ENCODE measurements at places on chromosomes 1 and 21.
A peak's percentile ranks its signal among the peaks of the same experiment; 100 is the strongest.

DNA sequence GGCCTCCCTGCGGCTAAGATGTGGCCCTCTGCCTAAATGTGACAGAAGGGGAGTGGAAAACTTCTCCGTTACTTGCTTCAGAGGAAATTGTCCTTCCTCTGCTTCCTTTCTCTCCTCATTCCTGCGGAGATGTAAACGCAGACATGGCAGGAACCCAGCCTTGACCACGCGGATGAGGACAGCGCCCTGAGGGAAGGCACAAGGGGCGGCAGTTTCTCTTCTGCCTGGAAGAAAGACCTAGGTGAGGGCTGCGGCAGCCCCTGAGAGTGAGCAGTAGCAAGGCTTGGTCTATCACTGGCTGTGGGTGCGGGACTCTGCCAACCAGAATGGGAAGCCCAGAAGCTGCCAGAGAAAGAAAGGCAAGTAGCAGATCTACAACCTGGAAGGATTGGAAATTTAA lies 14.0 kb upstream of the CTPS1 start:
- no peak overlapping the region for H3K4me3 ChIP-seq
- no peaks in the 10 kb centered on the region for H3K27me3 ChIP-seq
- H3K27ac ChIP-seq = no peak overlapping the region
- H3K4me1 ChIP-seq = peaks cover 13% of the 10 kb centered on the region
- H3K36me3 ChIP-seq = no peaks in the 10 kb centered on the region
- DNase-seq = no peak

- H3K4me3 ChIP-seq = no peak overlapping the region
- H3K36me3 ChIP-seq = no peaks in the 10 kb centered on the region
- H3K27ac ChIP-seq = no peak overlapping the region
- H3K27me3 ChIP-seq = no peaks in the 10 kb centered on the region
- H3K4me1 ChIP-seq = peaks cover 17% of the 10 kb centered on the region
- peak; percentile 81 for DNase-seq
Measured at GRCh38 chr1:232793944-232794343, 11.3 kb upstream of the MAP10 start.

- H3K4me3 ChIP-seq = no peak overlapping the region
- no peak for DNase-seq
- H3K36me3 ChIP-seq = no peaks in the 10 kb centered on the region
- H3K4me1 ChIP-seq = no peaks in the 10 kb centered on the region
- H3K27ac ChIP-seq = no peak overlapping the region
Measured at GRCh38 chr1:189131576-189131975, 1346.1 kb downstream of the BRINP3 start.

- peaks cover 7% of the 10 kb centered on the region for H3K36me3 ChIP-seq
- peak overlapping the region; percentile 79 for H3K27ac ChIP-seq
- no peak overlapping the region for H3K4me3 ChIP-seq
- DNase-seq = peak; percentile 95
- peaks cover 30% of the 10 kb centered on the region for H3K4me1 ChIP-seq
Measured at GRCh38 chr1:206589206-206589605, 23.1 kb downstream of the EIF2D start.

GRCh38 chr1:175969231-175969630 lies 225.8 kb upstream of the TNR start:
- 0 out of 2 replicates have a peak overlapping the region, but pooled peaks have one; percentile 30 for H3K4me3 ChIP-seq
- peak overlapping the region; percentile 17 for H3K27ac ChIP-seq
- H3K27me3 ChIP-seq = no peaks in the 10 kb centered on the region
- peaks cover 6% of the 10 kb centered on the region for H3K36me3 ChIP-seq
- H3K4me1 ChIP-seq = peaks cover 21% of the 10 kb centered on the region

GRCh38 chr21:37711286-37711829 lies 204.9 kb downstream of the KCNJ6 start:
- H3K36me3 ChIP-seq = no peaks in the 10 kb centered on the region
- H3K27ac ChIP-seq = no peak overlapping the region
- H3K4me1 ChIP-seq = no peaks in the 10 kb centered on the region
- DNase-seq = no peak
- H3K4me3 ChIP-seq = no peak overlapping the region
- no peaks in the 10 kb centered on the region for H3K27me3 ChIP-seq

- H3K4me3 ChIP-seq = no peak overlapping the region
- H3K36me3 ChIP-seq = no peaks in the 10 kb centered on the region
- H3K27ac ChIP-seq = no peak overlapping the region
- no peaks in the 10 kb centered on the region for H3K27me3 ChIP-seq
- no peak for DNase-seq
Measured at GRCh38 chr1:59364037-59364436, 67.1 kb downstream of the FGGY start.

- H3K4me1 ChIP-seq = no peaks in the 10 kb centered on the region
- no peak overlapping the region for H3K27ac ChIP-seq
- no peak for DNase-seq
Measured at GRCh38 chr1:247146671-247147070, 25.1 kb downstream of the ZNF124 start.

DNA sequence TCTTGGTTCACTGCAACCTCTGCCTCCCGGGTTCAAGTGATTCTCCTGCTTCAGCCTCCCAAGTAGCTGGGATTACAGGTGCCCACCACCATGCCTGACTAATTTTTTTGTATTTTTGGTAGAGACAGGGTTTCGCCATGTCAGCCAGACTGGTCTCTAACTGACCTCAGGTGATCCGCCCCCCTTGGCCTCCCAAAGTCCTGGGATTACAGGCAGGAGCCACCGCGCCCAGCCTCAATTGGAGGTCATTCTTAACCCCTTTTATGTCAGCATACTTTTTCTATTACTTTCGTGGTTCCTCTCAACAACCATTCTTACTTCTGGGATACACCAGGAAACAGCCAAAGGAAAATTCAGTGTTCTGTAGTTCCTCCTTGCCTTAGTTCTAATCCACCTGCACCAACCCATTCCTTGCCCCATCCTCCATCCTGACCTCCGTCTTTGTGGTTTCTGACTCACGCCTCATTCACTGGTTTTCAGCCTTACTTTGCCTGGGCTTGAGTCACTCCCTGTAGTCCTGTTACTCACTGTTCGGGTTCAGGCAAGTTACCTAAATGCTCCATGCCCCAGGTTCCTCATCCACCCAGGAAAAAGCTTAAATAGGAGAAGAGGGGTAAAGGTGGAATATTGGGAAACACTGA lies 12.9 kb upstream of the BCL10 start:
- H3K36me3 ChIP-seq = no peaks in the 10 kb centered on the region
- peak; percentile 97 for DNase-seq
- H3K27me3 ChIP-seq = no peaks in the 10 kb centered on the region
- H3K4me1 ChIP-seq = peaks cover 31% of the 10 kb centered on the region
- H3K4me3 ChIP-seq = no peak overlapping the region

DNA sequence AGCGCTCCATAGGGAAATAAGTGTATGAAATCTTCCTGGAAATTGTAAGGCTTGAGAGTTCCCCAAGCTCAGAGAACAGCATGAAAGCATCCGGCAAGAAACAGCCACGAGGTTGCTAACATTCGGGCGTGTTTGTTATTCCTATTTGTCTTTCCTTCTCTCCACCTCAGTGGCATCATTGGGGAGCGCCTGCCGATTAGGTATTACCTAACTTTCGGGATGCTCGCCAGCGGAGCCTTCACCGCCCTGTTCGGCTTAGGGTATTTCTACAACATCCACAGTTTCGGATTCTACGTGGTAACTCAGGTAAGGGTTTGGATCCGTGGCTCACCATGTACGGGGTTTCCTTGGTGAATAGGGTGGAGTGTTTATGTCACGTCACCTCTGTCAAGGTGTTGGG lies 25.7 kb downstream of the SLC37A1 start:
- no peak overlapping the region for H3K27ac ChIP-seq
- H3K4me3 ChIP-seq = no peak overlapping the region
- H3K4me1 ChIP-seq = no peaks in the 10 kb centered on the region
- no peak for DNase-seq
- H3K27me3 ChIP-seq = peaks cover 6% of the 10 kb centered on the region

GRCh38 chr1:85125891-85126290 lies 74.9 kb downstream of the SYDE2 start:
- DNase-seq = no peak
- no peak overlapping the region for H3K27ac ChIP-seq
- H3K27me3 ChIP-seq = no peaks in the 10 kb centered on the region
- no peaks in the 10 kb centered on the region for H3K36me3 ChIP-seq
- H3K4me1 ChIP-seq = peaks cover 14% of the 10 kb centered on the region

- no peak overlapping the region for H3K27ac ChIP-seq
- H3K4me1 ChIP-seq = peaks cover 10% of the 10 kb centered on the region
- H3K27me3 ChIP-seq = no peaks in the 10 kb centered on the region
- no peaks in the 10 kb centered on the region for H3K36me3 ChIP-seq
- H3K4me3 ChIP-seq = no peak overlapping the region
Measured at GRCh38 chr1:183723571-183723970, 70.5 kb upstream of the APOBEC4 start.

DNA sequence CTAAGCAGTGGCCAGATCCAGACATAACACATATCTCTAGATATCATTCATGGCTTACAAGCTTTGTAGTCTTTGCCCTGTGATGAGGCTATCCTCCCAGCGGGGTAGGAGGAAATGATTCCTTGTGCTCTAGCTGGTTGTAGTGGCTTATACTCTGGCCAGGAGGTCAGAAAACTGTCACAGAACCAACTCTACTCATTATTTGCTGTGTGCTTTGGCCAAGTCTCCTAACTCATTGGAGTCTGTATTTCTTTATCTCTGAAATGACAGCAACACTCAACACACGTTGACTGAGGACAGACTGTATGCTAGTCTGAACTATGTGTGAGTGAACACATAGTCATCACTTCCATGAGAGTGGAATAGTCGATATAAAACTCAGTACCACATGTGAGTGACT lies 116.7 kb upstream of the F3 start:
- DNase-seq = peak; percentile 83
- H3K4me3 ChIP-seq = no peak overlapping the region
- no peaks in the 10 kb centered on the region for H3K27me3 ChIP-seq
- peaks cover 34% of the 10 kb centered on the region for H3K4me1 ChIP-seq

GRCh38 chr21:46606427-46606813 lies 1.5 kb upstream of the S100B start:
- no peaks in the 10 kb centered on the region for H3K36me3 ChIP-seq
- DNase-seq = no peak
- H3K4me1 ChIP-seq = no peaks in the 10 kb centered on the region
- no peak overlapping the region for H3K27ac ChIP-seq
- no peak overlapping the region for H3K4me3 ChIP-seq
- peaks cover 12% of the 10 kb centered on the region for H3K27me3 ChIP-seq

- H3K4me1 ChIP-seq = peaks cover 23% of the 10 kb centered on the region
- H3K27me3 ChIP-seq = no peaks in the 10 kb centered on the region
- peak; percentile 72 for DNase-seq
- peak within 1 kb of the TSS; percentile 69 for H3K4me3 ChIP-seq
- H3K36me3 ChIP-seq = no peaks in the 10 kb centered on the region
Measured at GRCh38 chr1:16073490-16074119, at the start of gene FAM131C. FAM131C (minus strand) TSS chr1:16073651; CDS start chr1:16073442, 209 bp downstream.

- no peaks in the 10 kb centered on the region for H3K36me3 ChIP-seq
- no peak overlapping the region for H3K4me3 ChIP-seq
- no peaks in the 10 kb centered on the region for H3K27me3 ChIP-seq
- DNase-seq = peak; percentile 13
- no peak overlapping the region for H3K27ac ChIP-seq
- no peaks in the 10 kb centered on the region for H3K4me1 ChIP-seq
Measured at GRCh38 chr1:27257155-27257554, 22.7 kb downstream of the WDTC1 start.

GRCh38 chr1:153288634-153289275 lies 24.0 kb downstream of the PGLYRP3 start:
- peak; percentile 15 for DNase-seq
- H3K27me3 ChIP-seq = 0 out of 2 replicates have a peak, but pooled peaks cover 6% of the 10 kb centered on the region
- H3K4me1 ChIP-seq = no peaks in the 10 kb centered on the region

DNA sequence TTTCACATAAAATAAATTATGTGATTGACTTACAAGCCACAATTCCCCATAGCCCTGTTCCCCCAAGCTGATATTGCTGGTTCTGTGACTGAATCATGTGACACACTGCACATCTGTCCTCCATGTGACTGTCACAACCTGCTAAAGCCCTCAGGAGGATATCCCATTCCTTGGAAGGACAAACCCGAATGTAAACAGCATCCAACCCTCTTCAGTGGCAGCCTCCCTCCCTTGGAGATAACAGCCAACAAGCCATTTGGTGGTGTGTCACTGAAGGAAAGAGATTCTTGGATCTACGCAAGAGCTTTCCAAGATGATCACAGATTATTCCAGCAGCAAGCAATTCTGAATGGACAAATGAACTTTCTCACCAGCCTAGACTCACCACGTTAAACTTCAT lies 153.9 kb upstream of the TIAM1 start:
- DNase-seq = no peak
- no peaks in the 10 kb centered on the region for H3K36me3 ChIP-seq
- H3K4me3 ChIP-seq = no peak overlapping the region
- H3K4me1 ChIP-seq = no peaks in the 10 kb centered on the region

DNA sequence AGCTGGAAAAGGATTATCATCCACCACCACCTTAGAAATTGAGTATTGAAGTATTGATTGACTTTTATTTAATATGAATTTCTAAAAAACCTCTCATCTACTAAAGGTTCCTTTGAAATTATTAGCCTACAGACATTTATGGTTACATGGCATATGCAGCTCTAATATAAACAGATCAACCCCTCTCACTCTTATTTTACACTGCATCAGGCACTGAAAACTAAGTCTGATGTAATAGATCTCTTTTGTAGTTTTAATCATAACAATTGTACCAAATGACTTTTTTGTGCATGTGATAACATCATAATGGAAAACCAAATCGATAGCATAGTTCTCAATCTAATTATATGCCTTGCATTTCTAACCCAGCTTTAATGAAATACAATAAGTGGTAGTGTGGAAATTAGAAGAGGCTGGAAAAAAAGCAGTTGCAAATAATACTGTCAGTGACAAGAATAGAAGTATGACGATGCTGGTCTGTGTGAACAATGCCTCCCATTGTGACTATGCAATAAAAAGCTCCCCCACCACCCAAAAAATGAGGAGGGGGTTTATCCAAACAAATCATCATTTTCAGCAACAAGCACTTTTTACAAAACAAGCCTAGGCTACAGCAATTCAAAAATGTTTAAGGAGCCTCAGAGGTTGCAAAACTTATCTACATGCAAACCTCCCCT lies 426.5 kb upstream of the NFIA start:
- no peaks in the 10 kb centered on the region for H3K4me1 ChIP-seq
- DNase-seq = no peak
- no peaks in the 10 kb centered on the region for H3K36me3 ChIP-seq
- H3K27ac ChIP-seq = no peak overlapping the region
- no peak overlapping the region for H3K4me3 ChIP-seq

DNA sequence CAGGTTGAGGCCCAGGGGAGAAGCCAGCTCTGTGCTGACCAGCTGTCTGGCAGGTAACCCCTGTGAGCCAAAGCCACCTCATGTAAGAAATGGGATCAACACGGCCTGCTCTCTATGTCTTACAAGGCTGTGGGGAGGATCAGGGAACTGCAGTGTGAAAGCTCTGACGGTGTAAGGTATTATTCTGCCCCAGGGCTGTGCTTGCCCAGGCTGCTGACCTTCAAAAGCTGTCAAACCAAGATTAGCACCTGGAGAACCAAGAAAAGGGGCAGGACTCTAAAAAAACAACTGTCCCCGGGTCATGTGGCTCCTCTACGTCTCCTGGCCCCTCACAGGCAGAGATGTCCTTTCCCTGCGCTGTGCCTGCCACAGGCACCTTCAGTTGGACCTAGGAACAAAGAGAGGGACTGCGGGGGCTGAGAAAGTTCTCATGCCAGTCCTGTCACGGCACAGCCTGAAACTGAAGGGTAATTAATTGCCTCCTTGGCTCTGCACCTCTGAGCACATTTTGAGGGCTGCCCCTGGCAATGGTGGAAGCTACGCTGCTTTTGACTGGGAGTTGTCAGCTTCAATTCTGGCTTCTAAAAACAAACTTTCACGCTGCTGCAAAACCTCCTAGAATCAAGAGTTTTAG lies 77.6 kb downstream of the PGBD5 start:
- no peak overlapping the region for H3K4me3 ChIP-seq
- H3K4me1 ChIP-seq = peaks cover 2% of the 10 kb centered on the region
- no peak for DNase-seq
- H3K27ac ChIP-seq = no peak overlapping the region

GRCh38 chr1:37169241-37169640 lies 134.9 kb upstream of the GRIK3 start:
- no peaks in the 10 kb centered on the region for H3K4me1 ChIP-seq
- no peaks in the 10 kb centered on the region for H3K27me3 ChIP-seq
- no peaks in the 10 kb centered on the region for H3K36me3 ChIP-seq
- no peak for DNase-seq
